SW480 (cell line): ENCODE measurements at places on chromosomes 2 and 18.

GRCh38 chr18:9428862-9429661 lies 46.3 kb upstream of the RALBP1 start:
- DNase-seq = no peak

DNA sequence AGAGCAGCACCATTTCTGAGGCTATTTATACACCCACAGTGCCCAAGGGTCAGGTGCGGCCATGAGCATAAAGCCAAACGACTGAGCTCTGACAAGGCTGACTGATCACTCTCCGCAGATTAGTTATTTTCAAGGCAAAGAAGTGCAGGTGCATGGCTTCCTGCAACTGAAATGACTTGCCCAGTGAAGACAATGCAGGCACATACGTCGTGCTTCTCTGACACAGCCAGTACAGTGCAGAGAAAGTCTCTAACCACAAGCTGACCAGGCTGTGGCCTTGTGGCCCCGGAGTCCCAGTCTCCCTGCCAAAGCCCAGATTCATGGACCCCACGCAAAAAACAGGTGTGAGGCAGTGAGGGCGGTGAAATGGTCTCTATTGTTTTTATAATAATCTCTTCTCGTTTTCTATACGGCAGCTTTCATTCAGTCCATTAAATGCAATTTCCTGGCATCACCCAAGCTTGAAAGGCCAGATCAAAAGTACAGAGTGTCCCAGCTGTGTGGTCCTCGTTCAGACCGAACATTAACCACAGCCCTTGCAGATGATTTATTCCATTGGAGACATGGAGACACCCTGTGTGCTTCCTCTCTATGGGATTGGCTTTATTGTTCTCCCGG lies 447.0 kb upstream of the ID2 start:
- peak; percentile 34 for DNase-seq

DNA sequence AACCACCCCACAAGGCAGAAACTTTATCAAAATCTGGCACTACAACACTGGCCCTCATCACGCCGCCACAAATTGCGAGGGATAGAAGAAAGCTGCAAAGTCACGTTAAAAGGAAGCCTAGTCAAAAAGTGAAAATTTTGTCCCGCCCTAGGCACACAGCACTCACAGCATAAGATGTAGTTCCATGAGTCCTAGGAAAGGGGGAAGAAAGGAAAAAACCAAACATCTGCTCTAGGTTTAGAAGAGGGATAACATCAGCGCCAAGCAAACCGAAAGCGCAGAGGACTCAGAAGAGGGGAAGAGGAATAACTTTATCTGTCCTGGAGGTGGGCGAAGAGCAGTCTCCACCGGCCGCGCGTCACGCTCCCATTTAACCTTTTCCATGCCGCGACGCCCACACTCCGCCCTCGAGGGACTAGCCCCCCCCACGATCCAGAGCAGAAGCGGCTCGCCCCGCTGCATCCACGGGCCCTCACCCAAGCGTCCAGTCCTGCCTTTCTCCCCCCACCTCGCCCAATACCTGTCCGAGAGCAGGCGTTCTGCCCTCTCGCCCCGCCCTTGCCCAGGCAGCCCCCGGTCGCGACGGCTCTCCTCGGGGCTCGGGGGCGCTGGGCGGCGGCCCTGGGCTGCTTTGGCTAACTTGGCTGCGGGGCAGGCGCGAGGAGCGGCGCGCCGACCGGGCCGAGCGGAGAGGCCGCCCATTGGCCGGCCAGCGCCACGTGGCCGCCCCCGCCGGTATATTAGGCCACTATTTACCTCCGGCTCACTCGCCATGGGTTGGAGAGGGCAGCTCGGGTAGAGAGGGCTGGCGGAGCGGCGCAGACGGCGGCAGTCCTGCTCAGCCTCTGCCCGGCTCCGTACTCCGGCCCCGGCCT lies at the start of gene HOXD1:
HOXD1 (plus strand) TSS at position 770 of the 875 bp plus-strand sequence. CDS start 134 bp downstream, outside the sequence.
- peak; percentile 47 for DNase-seq

DNA sequence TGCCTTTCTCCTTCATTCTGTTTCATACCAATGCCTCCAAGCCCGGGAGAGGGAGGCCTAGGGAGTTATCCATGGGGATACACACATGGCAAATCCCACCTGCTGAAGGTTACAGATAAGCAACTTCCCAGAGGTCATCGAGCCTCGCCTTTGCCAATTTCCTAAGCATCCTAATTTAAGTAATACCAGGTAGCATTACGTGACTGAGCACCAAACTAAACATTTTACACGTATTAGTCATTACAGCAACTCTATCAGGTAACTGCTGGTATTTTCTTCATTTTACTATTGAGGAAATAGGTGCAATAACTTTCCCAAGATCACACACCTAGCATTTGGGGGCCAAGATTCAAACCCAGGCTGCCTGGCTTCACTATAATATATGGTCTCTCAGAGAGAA lies 30.1 kb upstream of the BZW1 start:
- DNase-seq = no peak

DNA sequence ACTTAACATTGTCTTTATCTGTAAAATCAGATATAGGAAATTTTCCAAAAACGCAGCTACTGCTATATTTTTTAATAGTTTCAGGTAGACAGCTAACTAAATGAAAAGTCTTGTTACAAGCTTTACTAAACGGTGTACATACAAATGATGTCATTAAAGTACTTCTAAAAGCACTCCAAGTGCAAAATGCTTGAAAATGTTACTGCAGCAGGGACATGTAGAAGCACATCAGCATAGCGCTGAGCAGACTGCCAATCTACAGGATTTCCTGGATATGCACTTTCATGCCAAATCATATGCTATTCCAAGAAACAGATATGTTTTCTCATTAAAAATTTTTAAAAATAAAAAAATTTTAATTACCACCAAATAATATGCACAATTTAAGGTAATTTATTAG lies 61.7 kb downstream of the SMAD2 start:
- DNase-seq = no peak

DNA sequence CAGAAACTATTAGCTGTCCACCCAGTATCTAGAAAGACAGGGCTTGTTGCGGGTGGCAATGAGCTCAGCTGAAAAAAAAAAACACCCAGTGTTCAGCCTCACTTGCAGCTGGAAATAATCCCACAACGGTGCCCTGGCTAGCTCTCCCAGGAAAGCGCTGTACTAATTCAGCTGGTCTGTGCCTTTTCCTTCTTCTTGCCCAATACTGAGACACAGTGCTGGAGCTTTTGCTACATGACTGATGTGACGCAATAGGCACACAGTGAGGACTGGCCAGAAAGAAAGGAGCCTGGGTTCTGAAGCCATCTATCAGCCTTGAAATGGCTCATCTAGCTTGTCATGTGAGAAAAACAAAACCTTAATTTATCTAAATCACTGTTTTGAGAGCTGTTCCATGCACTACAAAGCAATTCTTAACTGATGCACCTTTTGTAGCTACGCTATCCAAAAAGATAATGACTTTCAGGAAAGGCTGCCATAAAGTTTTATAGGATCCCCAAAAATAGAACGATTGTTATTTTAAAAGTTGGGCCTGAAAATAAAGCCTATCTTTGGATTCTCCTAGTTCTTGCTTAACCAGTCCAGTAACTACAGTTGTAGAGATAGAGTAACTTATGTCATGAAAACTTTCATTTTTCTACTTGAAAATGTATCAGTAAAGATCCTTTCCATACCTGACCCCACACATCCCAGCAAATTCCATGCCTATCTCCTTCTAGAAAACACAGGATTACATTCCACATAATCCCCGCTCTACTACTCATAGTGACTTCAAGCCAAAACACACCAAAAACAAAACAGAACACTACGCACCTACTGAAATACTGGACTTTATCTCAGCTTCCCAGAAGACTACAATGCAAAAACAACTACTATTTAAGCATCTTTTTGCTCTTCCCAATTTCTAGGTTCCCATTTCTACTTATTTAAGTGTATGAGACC lies 15.9 kb downstream of the KIDINS220 start:
- DNase-seq = no peak

- no peak for DNase-seq
Observed at GRCh38 chr2:224611938-224612337, 26.8 kb upstream of the CUL3 start.

- DNase-seq = no peak
Observed at GRCh38 chr2:48941908-48942307, 186.4 kb upstream of the LHCGR start.

- peak; percentile 37 for DNase-seq
Observed at GRCh38 chr2:79041032-79041448, 15.5 kb downstream of the REG3G start.

DNA sequence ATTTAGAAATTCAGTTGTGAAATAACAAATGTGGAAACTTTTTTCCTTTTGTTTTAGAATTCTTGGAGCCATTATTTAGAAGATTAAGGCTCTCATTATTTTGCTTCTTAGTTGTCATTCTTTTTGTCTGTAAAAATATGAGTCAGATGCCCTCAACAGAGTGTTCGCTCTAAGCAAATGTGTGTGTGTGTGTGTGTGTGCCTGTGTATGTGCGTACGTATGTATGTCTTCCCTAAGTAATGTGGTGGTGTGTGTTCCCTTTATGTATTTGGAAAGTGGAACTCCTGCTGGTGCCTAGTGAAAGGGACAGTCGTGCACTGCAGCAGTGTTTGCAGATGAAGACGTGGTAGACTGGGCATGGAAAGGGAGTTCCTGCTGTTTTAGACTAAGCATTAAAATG lies 27.5 kb downstream of the ZNF407 start:
- no peak for DNase-seq

GRCh38 chr2:140808820-140809219 lies 1322.0 kb downstream of the LRP1B start:
- no peak for DNase-seq

DNA sequence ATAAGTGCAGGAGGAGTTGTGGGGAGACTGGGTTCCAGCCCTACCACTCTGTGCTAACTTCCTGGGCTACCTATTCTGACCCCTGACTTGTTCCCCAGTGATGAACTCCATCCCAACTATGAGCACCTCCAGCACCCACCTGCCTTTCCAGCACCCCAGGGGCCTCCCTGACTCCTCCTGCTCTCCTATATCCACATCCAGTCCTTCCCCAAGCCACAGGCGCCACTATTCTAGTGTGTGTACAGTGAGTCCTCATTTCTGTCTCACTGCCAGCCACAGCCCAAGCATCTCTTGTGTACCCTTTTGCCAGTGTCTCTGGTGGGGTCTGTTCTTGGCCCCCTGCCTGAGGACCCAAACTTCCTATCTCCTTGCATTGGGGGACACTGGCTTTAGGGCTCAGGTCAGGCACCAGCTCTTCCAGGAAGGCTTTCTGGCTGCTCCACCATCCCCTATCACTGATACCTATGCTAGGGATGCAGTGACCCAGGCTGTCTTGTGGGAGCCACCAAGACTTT lies 145.2 kb downstream of the INHBB start:
- DNase-seq = no peak

DNA sequence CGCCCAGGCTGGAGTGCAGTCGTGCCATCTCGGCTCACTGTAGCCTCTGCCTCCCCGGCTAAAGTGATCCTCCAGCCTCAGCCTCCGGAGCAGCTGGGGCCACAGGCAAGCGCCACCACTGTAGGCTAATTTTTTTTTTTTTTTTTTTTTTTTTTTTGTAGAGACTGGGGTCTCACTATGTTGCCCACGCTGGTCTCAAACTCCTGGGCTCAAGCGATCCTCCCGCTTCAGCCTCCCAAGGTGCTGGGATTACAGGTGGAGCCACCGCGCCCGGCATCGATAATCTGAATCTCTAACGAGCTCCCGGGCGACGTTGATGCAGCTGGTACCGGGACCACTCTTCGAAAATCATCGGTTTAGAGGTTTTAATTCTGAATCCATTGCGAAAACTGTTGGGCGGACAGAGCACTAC lies 520 bp upstream of the CYP20A1 start:
- DNase-seq = no peak

GRCh38 chr18:57659460-57660102 lies 37.9 kb upstream of the NARS1 start:
- DNase-seq = no peak

GRCh38 chr2:121103960-121104359 lies 181.0 kb downstream of the TFCP2L1 start:
- no peak for DNase-seq

DNA sequence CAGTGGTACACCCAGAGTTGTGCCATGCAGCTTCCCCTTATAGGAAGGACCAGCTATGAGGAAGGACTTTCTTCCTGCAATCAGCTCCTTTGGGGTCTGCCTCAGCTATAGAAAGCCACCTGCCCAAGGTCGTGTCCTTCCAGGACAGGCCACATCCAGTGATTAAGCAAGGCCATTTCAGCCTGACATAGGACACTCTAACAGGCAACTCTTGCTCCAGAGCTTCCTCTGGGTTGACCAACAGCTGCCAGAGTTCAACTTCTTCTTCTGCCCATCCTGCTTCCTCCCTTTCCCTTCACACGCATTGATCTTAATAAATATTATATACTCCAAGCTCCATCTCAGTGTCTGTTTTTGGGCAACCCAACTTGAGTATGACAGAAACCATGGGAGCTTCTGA lies 12.8 kb downstream of the LRP2 start:
- no peak for DNase-seq

DNA sequence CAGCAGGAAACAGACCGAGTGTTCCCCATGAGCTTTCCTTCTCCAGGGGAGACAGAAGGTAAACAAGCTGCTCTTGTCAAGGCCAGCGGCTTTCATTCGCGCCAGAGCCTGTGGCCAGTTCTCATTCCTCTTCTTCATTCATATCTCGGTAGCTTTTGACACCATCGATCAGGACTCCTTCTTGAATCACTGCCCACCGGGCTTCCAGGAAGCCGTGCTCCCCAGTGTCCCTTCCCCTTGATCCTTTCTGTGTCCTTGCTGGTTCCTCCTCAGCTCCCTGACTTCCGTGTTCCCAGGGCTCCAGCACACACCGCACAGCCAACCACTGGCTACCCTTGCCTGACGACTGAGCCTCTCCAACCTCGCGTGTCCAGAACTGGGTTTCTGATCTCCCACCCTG lies 14.1 kb downstream of the SLC66A3 start:
- no peak for DNase-seq

DNA sequence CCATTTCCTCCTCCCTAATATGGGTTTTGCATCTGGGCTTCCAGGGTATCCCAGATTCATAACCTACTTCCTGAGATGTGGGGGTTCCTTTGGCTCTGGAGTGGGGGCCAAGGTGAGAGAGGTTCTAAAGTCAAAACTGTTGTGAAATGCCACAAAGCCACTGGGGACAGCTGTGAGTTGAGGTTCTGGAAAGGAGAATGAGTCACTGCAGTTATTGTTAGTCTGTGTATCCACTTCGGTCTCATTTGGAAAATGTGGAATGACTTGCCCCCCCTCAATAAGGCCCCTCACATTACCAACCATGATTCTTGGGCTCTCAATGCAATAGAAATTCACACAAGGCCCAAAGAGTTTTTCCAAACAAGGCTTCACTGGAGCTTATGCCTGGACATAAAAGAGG lies 51.1 kb upstream of the LGALSL start:
- DNase-seq = peak; percentile 66

GRCh38 chr2:102138331-102138730 lies 4.2 kb upstream of the IL1R1 start:
- DNase-seq = no peak
